ENCODE measurements at places on chromosomes 5 and 9.

DNA sequence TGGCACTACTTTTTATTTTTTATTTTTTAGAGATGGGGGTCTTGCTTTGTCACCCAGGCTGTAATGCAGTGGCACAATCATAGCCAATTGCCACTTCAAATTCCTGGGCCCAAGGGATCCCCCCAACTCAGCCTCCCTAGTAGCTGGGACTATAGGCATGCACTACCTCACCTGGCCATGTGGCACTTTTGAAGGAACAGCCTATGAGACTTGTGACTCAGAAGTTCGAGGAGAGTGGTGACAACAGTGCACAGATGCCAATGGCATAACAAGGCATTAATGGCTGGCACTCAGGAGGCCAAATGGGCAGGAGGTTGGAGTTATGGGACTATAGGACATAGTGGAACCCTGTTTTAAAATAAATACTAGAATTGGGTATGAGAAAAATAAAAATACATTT is 33.7 kb downstream of the ANKRD31 start:
- peak; percentile 3 for DNase-seq

GRCh38 chr9:106218427-106218826 is 524.1 kb downstream of the TMEM38B start:
- DNase-seq: no peak

DNA sequence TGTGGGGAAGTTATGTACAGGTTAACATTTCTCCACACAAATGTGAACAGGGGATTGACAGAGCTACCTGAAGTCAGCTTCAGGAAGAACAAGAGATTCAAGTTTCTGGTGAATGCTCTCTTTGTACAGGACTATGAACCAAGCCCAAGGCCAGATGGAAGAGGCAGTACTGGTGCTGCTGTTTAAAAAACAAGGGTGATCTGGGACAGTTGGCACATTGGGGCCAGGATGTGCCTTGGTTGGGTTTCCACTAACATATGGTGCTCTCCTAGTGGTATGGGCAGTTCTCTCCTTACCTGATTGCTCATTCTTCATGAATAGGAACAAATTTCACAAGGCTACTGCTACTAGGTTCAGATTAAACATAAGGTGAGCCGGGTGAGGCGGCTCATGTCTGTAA is 40.0 kb downstream of the MTMR12 start:
- DNase-seq: no peak

DNA sequence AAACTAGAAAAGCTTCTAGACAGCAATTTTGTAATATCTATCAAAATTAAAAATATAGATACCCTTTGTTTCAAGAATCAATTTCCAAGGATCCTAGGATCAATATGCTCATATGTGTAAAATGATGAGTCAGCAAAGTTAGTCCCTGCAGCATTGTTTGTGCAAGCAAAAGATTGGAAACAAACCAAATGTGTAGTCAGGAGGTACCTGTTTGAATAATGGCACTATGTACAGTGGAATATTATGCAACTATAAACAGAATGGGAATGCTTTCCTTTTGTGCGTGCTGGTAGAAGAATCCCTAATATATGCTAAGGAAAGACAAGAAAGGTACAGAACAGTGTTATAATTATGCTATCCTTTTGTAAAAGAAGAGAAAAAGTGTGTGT is 58.5 kb upstream of the PJA2 start:
- DNase-seq: peak; percentile 41

- DNase-seq: peak; percentile 20
Observed at GRCh38 chr9:82570226-82570625, 492.7 kb downstream of the RASEF start.

Measured in bronchial epithelial cell (primary cell).